ENCODE measurements at places on chromosomes 16 and 17.

- no peak for DNase-seq
Measured at GRCh38 chr17:79298799-79299198, 224.2 kb downstream of the ENGASE start.

DNA sequence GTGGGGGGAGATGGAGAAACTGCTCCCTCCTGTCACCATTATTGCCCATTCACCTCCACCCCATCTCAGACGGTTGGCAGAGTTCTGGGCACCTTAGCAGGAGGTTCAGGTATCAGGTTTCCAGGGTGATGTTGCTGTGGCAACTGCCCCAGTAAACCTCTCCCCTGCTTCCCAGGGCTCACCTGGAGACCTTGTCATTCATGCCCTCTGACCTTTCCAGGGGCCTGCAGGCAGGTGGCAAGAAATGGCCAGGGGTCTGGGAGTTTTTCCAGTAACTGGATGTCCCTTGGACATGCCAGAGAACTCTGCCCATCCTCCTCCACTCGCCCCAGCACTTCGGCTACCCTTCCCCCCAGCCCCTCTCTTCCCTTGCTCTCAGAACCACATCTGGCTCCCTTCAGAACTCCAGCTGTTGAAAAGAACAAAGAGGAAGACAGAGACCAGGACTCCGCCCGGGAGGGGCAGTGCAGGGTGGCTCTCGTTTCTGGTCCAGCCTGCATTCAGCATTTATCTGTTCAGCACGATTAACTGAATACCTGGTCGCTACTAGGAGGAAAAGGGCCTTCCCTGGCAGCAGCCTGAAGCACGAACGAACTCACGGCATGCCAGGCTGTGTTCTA is 8.5 kb downstream of the MLLT6 start:
- no peak for DNase-seq

DNA sequence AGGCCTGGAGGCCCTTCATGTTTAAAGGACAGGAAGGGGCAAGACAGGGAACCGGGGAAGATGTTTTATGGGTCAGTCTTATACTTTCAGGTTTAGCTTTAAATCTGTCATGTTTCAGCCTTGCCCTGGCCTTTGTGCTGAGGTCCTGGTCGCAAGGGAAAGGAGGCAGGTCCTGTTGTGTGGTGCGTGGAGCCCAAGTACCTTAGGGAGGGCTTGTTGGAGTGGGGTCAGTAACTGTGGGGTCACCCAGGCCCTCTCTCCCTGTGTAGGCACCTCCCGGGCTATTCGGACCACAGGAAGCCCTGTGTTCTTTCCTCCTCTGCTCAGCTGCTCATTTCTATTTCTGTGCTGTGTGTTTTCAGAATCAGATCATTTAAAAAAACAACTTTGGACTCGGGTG is 42.7 kb downstream of the MPRIP start:
- no peak for DNase-seq

DNA sequence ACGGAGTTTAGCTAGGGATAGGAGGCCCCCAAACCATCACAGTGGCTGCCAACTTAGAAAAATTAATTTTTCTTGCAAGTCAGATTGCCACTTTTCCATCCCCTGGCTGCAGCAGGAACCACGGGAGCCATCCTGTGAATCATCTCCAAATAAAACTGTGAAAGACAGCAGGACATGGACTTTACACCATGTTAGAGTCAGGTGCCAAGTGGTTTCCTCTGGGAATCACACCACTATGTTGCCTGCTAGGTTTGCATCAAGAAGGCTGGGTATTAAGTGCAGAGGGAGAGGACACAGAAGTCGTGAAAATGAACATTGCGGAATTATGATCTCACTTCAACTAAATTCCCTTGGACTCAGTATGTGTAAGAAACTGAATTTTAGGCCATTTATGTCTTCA is 471.3 kb upstream of the GOT2 start:
- DNase-seq, result no peak

DNA sequence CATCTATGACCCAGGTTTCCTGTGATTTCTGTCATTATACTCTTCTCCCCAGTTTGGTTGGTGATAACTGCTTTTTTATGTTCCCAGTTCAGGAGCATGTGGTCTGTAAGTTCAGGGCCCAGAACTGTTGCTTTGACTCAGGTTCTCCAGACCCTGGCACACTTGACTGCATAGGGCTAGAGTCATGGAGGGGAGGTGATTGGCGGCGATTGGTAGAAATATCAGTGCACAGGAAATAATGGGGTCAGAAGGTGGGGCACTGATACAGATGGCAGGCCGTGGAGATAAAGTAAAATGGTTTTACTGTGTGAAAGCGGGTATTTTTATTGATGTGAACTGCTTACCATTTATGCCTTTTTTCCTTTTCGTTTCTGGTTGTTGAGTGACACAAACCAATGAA is 28.7 kb downstream of the TAC4 start:
- no peak for DNase-seq

DNA sequence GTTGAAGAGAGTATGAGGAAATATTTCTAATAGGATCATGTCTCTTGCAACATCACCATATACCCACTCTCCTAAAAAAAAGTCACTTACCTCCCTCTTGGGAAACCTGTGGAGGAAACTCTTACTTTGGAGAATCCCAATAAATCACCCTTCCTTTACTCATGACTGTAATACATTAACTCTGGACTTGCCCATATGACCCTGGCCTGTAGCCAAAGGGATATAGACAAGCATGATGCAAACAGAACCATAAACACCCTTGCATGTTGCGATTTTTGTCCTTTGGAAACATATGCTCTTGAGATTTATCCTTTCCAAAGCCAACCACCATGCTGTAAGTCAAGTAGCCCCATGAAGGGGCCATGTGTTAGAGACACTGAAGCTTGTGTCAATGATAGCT is 19.5 kb downstream of the CDH11 start:
- no peak for DNase-seq

DNA sequence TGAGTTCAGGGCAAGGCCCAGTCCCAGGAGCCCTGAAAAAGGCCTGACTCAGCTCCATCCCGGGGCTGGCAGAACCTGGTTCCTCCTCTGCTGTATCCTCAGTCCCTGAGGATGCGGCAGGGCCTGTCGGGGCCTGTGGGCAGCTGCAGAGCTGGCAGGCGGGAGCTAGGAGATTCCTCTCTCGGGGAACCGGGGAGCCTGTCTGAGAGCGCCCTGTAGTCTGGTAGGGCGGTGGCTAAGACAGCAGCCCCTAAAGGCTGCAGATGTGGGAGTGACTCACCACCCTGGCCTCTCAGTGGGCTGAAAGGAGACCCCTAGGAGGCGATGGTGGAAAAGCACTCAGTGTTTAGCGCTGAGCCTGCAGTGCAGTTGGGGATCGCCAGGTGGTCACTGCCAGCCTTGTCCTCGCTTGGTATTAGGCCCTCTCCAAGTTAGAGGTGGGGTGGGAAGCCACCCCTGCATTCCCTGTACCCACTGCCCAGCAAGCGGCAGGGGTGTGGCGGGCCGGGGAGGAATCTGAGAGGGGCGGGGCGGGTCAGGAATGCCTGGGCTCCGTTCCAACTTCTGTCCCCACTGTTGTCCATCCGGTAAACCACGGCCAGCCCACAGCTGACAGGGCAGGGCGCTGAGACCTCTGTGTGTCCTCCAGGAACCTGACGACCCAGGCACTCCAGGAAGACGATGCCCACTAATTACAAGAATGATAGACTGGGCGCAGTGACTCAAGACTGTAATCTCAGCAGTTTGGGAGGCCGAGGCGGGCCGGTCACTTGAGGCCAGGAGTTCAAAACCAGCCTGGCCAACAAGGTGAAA is 29.5 kb upstream of the CDH1 start:
- no peak for DNase-seq

- no peak for DNase-seq
Measured at GRCh38 chr16:89779231-89779908, 37.1 kb downstream of the FANCA start.

- DNase-seq, result no peak
Measured at GRCh38 chr17:19756546-19756945, 8.4 kb upstream of the ALDH3A1 start.

DNA sequence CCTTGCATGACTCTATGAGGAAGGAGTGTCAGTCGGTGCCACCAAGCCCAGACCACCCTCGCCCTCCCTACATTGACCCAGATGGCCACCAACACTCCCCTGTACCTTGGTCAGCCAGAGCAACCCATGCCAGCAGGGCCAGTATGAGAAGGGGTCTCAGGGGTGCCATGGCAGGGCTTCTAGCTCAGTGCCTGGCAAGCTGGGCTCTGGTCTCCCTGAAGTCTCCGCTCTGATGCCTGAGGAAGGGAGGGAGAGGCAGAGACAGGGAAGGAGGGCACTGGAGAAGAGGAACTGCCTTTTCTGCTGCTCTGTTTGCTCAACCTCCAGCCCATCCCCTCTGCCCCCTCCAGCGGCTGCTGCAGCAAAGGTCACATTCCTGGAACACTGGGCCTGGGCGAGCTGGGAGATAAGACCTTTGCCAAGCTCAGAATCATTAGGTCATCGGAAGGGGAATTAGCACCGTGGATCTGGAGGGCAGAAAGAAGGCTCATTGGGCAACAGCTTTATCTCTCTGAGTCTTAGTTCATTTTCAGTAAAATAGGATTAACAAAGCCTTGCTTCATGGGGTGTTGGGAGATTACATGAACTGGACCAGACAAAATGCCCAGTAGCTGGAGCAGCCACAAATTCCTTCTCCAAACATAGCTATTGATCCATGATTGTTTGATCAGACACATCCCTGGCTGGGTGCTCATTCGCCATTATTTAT is at the start of gene VTN:
TSS of gene VTN (minus strand) at position 273 of the 709 bp plus-strand sequence. CDS start at position 169, 104 bp downstream.
- no peak for DNase-seq

GRCh38 chr16:66422366-66422765 is 4.7 kb upstream of the BEAN1 start:
- no peak for DNase-seq

DNA sequence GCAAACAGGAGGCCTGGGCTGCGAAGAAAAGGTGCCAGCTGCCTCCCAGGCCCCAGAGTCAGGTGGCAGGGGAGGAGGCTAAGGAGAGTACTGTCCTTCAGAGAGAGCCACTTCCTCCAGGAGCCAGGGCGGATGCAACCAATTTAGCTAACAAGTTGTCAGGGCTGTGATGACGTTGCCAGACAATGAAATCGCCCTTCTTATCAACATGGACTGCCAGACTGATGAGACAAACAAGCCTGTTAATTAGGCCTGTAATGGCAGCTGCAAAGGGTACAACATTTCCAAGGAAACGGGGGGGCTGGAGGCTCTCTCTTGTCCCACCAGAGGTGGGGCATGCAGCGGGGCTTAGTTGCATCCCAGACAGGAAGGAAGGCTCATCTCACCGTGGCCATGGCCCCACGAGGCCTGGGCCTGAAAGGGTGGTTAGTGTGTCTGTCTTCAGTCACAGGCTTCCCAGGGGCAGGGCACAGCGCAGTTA is 111.8 kb downstream of the SDK2 start:
- no peak for DNase-seq

GRCh38 chr17:70060415-70060814 is 14.6 kb upstream of the KCNJ16 start:
- DNase-seq, result no peak

GRCh38 chr17:72991651-72992050 is 100.8 kb downstream of the SLC39A11 start:
- DNase-seq, result no peak

- no peak for DNase-seq
Measured at GRCh38 chr17:31401456-31402254, 10.2 kb downstream of the RAB11FIP4 start.

DNA sequence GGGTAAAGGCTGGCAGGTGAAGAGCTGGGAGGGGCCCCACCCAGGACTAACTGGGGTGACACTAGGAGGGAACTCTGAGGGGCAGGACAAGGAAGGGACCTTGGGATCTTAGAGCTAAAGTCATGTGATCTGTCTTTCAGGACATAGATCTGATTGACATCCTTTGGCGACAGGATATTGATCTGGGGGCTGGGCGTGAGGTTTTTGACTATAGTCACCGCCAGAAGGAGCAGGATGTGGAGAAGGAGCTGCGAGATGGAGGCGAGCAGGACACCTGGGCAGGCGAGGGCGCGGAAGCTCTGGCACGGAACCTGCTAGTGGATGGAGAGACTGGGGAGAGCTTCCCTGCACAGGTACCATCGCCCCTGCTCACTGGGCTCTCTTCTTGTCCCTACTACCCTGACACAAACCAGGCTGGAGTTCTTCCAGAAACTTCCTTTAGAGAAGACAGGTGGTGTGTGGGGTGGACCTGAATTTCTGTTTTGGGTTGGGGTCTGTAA is 8.1 kb downstream of the NFE2L1 start:
- DNase-seq, result no peak

DNA sequence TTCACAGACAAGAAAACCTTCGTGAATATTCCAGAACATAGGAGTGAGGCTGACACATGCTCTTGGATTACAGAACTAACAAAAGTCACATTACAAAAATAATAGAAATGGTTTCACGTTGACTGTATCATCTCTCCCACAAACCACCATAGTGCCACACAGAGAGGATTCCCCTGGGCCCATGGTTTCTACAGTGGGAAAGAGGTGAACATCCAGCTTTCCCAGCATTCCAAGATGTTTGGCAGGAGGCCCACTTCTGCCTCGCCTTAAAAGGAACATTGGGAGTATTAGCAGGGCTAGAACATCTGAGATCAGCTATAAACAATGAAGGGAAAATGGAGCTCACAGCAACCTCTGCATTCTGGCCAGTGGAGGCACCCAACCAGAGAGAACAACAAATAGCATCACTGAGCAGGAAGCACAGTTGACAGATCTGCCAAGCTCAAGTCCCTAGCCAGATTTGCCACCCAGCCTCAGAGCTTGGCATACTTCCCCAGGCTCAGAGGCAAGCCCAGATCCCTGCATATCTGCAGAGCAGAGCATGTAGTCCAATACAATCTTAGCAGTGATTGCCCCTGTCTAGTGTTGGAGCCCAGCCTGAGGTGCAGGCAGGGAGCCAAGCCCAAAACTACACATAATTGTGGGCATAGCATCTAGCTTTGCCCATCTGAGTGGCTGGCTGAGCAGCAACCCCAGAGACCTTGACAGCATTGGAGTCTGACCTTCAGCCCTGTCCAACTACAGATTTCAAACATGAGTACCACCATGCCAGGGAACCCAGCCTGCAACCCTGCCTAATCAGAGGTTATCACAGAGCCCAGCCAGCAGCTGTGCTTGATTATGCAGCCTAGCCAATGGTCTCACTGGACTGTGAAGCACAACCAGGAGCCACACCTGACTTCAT is 260.4 kb downstream of the CEP112 start:
- no peak for DNase-seq

- DNase-seq, result no peak
Measured at GRCh38 chr16:81489547-81490267, 45.1 kb downstream of the CMIP start.

DNA sequence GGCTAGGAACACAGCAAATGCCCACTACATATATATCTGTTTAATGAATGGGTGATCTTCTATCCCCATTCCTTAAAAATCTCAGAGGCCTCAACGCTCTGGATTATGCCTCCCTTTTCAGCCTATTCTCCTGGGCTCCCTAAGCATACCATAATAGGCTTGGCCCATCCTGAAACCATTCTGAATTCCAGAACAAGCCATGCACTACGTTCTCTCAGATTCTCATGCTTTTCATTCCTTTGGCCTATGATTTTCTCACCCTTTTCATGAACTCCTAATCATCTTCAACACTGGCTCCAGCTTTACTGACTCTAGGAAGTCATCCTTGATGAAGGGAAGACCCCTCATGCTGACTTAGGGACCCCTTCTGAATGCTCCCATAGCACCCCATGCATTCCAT is 71.1 kb downstream of the RPGRIP1L start:
- DNase-seq, result no peak

All from CD8-positive, alpha-beta memory T cell (primary cell).